ENCODE measurements at places on chromosomes 12 and 14.

DNA sequence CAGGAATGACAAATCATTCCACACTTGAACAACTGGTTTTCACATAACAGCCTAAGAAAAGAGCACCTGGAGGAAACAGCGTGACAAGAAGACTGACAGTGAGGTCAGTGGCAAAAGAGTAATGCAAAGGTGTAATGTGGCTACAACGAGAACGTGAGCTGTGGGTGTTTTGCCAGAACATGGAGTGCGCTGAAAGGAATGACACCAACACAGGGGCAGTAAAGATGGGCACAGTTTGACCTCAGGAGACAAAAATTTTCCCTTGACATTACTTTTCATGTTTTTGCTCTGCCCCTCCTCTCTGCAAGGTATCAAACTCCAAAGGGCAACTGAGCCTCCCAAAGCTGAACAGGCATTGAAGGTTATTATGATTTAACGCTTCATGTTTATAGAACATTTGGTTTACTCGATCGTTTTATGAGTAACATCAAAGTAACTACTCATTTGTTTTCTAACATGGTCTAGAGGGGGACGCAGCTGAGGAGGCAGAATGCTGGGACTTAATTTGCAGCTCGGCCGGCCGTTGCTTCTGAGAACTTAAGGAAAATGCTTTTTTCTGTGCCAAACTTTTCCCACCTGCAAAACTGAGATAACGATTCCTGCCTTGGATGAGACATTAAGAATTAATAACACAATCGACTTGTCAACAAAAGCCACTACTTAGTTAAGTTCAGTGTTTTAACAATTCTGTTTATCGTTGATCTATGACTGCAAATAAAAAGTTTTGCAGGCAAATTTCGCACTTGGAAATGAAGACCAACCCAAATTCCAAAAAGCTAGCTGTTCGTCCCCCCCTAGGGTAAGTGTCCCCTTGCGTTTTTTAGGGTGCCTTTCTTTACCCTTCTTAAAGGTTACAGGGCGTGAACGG, 954 bp downstream of the HAUS4 start:
- no peak for DNase-seq

GRCh38 chr14:97218274-97218673, 421.1 kb downstream of the VRK1 start:
- DNase-seq: no peak

DNA sequence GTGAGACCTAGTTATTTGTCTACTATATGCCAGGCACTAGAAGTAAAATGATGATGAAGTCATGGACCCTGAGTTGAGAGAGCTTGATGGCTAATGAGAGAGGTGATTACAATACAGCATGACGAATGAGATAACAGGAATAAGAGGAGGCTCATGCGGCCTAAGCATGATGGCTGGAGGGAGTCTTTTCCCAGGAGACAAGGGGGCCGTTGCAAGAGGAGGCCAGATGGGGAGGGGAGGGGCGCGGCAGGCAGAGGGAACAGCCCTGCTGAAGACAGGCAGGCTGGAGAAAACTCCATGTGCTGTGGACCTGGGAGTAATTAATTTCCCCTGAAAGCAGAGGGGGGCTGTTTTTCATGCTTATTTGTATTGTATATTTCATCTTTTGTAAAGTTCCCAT, 144.7 kb upstream of the RFLNA start:
- DNase-seq: no peak

DNA sequence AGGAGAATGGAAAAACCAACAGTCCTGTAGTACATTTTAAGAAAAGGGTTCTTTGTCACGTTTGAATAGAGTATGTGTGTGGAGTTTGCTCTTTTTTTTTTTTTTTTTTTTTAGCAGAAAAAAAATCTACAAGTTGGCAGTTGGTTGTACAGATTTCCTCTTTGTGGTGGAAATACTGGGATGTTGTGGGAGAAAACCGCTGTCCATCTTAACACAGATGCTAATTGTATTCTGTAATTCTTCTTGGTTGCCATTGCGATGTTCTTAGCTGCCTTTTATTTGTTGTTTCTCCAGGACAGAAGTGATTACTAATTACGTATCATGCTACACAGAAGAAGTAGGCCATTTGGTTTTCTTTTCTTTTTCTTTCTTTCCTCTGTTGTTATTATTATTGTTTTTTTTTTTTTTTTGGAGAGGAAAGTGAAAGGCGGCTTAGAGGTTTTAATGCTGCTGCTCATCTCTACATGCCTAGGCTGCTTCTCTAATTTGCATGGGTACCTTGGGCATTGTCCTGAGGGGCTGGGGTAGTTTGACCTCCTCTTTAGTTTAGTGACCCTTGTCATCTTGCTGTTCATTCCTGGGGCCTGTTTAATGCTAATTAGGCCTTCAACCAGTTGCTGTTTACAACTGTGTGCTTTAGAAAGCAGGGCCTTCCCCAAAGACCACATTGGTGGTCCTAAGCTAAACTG, 94.7 kb downstream of the TMTC2 start:
- DNase-seq: no peak

- no peak for DNase-seq
These were observed 41.2 kb downstream of the SLC39A9 start for GRCh38 chr14:69439521-69440270.
